NCI-H1092 (cell line): ENCODE measurements at places on chromosomes 13 and 19.
A peak's percentile ranks its signal among the peaks of the same experiment; 100 is the strongest.

DNA sequence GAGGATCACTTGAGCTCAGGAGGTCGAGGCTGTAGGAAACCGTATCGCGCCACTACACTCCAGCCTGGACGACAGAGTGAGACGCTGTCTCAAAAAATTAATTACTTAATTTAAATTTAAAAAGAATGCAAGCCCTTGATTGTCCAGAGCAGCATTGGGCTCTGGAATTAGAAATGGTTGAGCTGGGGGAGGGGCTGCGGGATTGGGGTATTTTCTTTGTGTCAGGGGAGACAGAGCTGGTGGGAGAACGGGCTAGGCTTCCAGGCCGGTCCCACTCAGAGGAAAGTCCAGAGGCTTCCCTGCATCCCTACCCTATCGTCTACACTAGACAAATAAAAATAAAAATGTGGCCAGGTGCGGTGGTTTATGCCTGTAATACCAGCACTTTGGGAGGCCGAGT is 2.2 kb upstream of the RAB3A start:
- no peak for DNase-seq

DNA sequence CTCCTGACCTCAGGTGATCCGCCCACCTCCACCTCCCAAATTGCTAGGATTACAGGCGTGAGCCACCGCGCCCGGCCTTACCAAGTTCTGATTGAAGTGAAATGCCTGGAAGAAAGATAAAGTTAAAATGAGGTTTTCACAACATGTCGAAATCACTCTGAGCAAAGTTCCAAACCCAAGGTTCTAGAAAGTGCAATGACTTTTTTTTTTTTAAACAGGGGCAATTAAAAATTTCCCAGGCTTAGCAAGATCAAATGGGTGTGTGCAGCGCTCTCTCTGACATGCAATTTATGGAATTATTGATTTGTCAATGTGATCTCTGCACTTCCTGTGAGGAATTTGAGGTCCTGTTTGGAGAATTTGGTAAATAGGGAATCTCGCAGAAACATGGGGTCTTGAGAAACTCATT is 12.8 kb upstream of the MAP2K2 start:
- no peak for DNase-seq

GRCh38 chr19:46813839-46814358 is 25.5 kb upstream of the SLC1A5 start:
- DNase-seq: peak; percentile 26

- no peak for DNase-seq
These were observed 6.9 kb upstream of the JUNB start for GRCh38 chr19:12784394-12784870.

DNA sequence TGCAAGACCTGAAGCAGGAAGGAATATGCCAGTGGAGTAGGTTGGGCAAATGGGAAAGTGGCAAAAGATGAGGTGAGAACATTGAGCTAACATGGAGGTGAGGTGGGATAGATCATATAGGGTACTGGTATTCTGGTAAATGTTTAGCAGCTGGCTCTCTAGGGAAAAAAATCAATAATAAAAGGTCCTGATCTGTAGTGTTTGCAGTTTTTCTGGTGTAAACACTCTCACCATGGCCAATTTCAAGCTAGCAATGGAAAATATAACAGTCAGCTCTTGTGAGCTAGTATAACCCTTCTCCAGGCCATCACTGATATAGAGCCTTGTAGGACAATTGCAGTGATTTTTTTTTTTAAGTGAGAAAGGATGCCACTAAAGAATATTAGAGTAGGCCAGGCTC is 31.3 kb downstream of the RFC3 start:
- no peak for DNase-seq

DNA sequence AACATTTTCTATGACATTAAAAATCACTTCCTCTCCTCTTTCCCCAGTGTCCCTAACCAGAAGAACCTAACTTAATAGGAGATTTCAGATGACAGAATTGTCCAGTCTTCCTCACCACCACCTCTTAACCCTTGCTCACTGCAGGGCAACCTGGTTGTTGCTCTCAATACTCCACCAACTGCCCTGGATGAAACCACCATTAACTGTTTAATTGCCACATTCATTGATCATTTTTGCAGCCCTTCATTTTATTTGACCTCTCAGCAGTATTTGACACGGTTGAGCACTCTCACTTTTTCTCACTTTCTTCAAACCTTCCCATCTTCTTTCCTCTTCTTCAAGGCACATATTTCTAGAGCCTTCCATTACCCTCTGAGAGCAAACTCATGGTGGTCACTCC is 84.0 kb downstream of the MBNL2 start:
- DNase-seq: no peak

DNA sequence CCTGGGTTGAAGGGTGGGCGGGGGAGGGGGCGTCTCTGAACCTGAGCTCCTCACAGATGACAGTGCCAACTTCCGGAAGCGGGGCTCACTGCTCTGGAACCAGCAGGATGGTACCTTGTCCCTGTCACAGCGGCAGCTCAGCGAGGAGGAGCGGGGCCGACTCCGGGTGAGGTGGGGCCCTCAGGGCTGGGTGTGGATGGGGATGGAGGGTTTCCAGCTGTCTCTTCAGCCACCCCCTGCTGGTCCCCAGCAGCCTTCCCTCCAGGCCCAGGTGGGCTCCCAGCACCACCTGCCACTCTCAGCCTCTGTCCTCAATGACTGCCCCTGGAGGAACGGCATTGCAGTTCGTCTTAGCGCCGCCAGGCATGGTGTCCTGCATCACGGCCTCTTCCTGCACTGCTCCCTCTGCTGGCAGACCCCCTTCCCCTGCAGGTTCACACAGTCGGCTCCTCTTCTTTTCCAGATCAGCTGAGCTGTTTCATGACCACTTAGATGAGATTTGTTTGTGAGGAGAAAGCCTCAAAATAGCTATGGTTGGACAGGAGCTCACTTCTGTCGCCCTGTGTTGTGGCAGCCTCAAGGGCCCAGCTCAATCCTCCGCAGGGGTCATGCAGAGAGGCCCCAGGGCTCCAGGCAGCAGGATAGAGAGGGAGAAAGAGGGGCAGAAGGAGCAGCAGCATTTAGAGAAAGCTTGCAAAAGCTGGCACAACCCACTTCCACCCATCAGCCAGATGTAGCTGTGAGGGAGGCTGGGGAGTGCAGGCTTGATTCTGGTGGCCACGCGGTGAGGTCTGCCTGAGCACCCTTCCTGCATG is 2.5 kb upstream of the GARIN5A start:
- DNase-seq: no peak

GRCh38 chr13:97878431-97879375 is 74.8 kb upstream of the IPO5 start:
- no peak for DNase-seq

GRCh38 chr19:718251-718951 is 9.7 kb downstream of the PALM start:
- DNase-seq: no peak

GRCh38 chr13:75402787-75403186 is 79.2 kb downstream of the TBC1D4 start:
- DNase-seq: no peak

DNA sequence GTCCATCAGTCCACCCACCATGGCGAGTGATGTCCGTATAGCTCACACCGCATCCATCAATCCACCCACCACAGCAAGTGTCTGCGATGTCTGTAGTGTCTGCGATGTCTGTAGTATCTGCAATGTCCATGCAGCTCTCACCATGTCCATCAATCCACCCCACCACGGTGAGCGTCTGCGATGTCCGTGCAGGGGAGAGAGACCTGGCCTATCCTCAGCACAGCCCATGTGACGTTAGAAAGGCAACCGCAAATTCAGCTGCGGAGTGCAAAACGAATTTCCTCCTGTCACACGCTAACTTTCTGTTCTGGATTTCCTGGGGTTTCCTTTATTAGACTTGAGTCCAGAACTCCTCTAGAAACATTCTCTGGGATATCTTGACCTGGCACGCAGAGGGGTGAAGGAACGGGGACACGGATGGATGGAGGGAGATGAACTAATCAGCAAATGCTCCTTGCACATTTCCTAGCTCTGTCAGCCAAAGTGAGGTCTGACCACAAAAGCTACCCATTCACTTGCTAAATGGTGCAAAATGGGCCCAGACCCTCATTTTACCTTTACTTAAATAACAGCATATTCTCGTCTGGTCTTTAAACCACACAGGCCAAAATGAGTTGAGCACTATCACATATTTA is 18.3 kb downstream of the RASA3 start:
- DNase-seq: no peak

GRCh38 chr13:21672796-21673538 is 2.1 kb downstream of the FGF9 start:
- DNase-seq: no peak

GRCh38 chr19:49058562-49058961 is 1.0 kb upstream of the CGB7 start:
- no peak for DNase-seq

DNA sequence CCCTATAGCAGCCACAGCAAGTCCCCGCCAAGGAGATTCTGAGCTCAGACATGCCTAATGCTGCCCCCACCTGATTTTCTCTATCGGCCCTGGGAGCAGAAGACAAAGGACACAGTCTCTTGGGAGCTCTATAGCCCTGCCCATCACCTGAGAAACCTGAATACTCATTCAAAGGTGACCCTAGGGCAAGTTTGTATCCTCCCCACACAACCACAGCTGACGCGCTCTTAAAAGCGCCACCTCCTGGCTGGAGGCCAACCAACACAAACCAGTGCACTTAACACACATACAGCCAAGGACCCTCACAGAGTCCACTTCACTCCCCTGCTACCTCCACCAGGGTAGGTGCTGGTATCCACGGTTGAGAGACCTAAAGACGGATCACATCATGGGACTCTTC is 8.8 kb upstream of the IGFL4 start:
- DNase-seq: no peak

DNA sequence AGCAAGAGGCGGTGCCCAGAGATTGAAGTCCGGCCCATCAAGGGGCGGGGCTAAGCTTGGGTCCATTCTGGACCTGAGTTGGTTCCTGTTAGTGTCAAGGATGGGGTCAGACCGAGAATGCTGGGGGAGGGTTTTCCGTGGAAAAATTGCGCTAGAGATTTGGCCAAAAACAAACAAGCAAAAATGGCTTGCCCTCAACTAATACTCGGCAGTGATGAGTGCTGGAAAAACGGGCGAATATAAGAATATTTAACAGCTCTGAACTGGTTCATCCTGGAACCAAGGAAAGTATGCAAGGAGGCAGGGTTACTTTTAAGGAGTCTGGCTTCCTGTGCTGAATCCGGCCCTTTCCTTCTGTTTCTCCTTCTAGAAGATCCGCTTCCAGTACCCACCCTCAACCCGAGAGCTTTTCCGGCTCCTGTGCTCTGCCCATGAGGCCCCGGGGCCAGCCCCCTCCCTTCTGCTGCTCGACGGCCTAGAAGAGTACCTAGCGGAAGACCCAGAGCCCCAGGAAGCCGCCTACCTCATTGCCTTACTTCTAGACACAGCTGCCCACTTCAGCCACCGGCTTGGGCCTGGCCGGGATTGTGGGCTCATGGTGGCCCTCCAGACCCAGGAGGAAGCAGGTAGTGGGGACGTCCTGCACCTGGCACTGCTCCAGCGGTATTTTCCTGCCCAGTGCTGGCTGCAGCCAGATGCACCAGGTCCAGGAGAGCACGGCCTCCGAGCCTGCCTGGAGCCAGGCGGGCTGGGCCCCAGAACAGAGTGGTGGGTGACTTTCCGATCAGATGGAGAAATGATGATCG is 880 bp downstream of the SWSAP1 start:
- DNase-seq: peak; percentile 26

DNA sequence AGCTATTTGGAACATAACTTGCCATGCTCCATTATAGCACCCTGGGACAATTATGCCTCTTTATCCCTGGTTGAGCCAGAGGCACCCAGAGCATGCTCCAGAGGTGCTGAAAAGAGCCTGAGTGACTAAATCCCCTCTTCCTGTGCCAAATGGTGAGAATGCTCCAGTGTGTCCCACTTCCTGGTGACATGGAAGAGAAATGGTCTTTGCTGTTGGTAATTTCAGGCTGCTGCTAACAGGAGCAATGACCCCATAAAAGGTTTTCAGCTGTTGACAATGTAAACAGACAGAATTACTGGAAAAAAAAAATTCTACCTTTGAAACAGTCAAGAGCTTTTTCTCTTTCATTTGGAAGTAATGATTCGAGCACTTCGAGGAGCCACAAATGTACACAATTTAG is 341.8 kb downstream of the FGF9 start:
- peak; percentile 42 for DNase-seq

GRCh38 chr13:113552786-113553434 is 31.6 kb upstream of the TFDP1 start:
- no peak for DNase-seq

GRCh38 chr19:38245826-38246498 is 10.2 kb downstream of the PPP1R14A start:
- no peak for DNase-seq

- DNase-seq: no peak
These were observed 264.0 kb downstream of the TBC1D4 start for GRCh38 chr13:75217949-75218348.

- no peak for DNase-seq
These were observed 60.0 kb upstream of the SERP2 start for GRCh38 chr13:44313674-44314073.

- DNase-seq: no peak
These were observed 30.0 kb upstream of the POP4 start for GRCh38 chr19:29576046-29576606.

DNA sequence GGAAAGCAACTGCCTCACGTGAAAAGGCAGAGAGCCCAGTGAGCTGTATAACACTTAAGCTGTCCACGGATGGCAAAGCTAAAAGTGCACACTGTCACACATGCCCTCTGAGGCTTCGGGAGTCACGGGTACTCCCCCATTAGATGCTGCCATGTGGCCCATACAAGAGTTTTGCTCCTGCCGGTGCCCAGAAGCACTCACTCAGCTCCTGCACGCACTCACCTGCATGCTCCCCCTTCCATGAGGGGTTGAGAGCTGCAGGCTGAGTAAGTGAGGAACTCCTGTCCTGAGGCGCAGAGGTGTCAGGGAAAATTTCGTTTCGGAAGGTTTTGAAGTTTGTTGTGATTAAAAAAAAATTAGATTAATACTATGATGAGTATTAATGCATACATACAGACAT is 939.2 kb upstream of the ATXN8OS start:
- no peak for DNase-seq

GRCh38 chr19:45340232-45340898 is at the start of gene KLC3:
Gene KLC3, plus strand, starts transcription at chr19:45340750. Its CDS starts 4,792 bp downstream, at chr19:45345542.
- no peak for DNase-seq

DNA sequence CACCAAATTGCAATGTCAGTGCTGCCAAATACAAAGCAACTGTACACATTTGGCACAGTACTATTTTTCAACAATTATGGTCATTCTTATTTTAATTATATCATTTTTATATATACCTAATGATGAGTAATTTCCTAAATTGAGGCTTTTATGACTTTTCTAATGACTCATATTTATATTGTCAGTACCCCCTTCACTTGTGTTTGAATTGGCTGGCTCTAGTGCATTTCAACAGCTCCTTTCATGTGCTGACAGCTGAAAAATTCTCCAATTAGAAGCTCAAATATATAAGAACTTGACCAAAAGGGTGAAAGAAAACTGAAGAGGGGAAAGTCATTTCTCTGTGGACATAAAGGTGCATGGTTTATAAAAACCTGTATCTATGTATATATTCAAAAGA is 263.3 kb downstream of the SLITRK1 start:
- DNase-seq: no peak
